Fibroblast of upper back skin (primary cell): ENCODE measurements at places on chromosomes 1 and 21.

GRCh38 chr1:98331243-98331642 lies 330.3 kb upstream of the SNX7 start:
- DNase-seq = peak; percentile 67

DNA sequence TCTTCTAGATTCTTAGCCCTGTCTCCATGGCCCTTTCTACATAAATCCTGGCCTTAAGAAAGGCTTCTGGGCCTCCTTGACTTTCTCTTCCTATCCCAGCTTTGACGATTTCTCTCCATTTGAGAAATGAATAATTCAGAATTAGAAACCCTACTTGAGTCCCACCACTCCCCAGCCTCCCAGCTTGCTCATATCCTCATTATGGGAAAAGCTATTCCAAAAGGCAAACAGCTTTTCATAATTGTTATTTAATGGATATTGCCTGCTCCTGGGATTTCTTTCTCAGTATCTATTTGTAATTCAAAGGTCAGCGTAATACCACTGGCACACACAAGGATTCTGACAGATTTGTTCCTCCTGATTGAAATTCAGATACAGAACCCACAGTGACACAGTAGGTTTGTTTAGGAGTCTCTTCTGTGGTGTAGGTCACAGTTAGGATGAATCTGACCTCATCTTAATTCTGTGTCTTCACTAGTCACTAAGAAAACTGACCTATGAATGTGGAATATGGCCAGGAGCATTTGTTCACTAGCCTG lies 121.3 kb downstream of the GRIK1 start:
- no peak for DNase-seq

- DNase-seq = no peak
These were observed 15.8 kb downstream of the TMCC2 start for GRCh38 chr1:205243350-205244191.

- no peak for DNase-seq
These were observed 2.4 kb upstream of the RHBG start for GRCh38 chr1:156366378-156367166.

DNA sequence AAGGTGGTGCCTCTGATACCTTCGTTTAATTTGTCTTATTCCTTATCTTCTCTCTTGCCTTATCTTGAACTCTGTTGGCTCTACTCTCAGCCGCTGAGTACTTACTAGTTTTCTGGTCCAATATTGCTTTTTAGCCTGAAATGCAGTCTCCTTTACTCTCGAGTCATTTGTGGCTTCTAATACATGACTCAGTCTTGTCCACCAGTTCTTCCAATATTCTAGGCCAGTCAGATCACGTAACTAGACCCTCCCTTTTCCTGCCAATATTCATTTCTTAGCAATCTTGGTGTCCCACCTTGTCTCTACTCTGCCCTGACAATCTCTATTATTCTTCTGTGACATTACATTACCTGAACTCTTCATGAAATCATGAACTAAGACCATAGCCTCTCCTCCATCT lies 555.8 kb downstream of the DPYD start:
- DNase-seq = peak; percentile 34

- DNase-seq = no peak
These were observed 7.8 kb upstream of the CASZ1 start for GRCh38 chr1:10803971-10804820.

- DNase-seq = no peak
These were observed 1.2 kb downstream of the PPT1 start for GRCh38 chr1:40095806-40096205.

- peak; percentile 53 for DNase-seq
These were observed 522 bp downstream of the TEX35 start for GRCh38 chr1:178513278-178513983.

DNA sequence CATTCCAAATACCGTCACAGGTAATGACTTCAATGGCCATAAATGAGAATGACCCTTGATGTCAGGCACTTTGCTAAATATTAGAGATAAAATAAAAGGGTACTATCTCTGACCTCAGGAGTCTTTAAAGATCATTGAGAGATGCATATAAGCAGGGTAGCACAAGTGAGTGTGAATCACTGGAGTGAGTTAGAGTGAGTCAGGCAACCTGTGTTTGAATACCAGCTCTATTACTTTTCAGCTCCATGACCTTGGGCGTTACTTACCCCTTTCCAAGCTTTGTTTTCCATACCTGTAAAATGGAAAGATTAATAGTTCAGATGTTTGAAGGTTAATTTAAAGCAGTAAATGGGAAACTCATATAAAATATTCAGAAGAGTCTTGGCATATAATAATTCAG lies 1058.0 kb upstream of the ADGRL4 start:
- peak; percentile 13 for DNase-seq

GRCh38 chr1:162846256-162847212 lies 14.4 kb downstream of the CCDC190 start:
- peak; percentile 22 for DNase-seq

- DNase-seq = no peak
These were observed 6.4 kb downstream of the SLC45A1 start for GRCh38 chr1:8324176-8324810.
